ENCODE measurements at places on chromosomes 4 and X. TPM values are rescaled to one million over a fixed set of nuclear protein-coding genes. Genes with fewer than 3 reads are reported as not detected.

- no peak for DNase-seq
These were observed 4.5 kb downstream of the ACSL1 start for GRCh38 chr4:184821242-184821641.

- no peak for DNase-seq
These were observed 7.7 kb upstream of the ASB9 start for GRCh38 chrX:15277604-15278003.

DNA sequence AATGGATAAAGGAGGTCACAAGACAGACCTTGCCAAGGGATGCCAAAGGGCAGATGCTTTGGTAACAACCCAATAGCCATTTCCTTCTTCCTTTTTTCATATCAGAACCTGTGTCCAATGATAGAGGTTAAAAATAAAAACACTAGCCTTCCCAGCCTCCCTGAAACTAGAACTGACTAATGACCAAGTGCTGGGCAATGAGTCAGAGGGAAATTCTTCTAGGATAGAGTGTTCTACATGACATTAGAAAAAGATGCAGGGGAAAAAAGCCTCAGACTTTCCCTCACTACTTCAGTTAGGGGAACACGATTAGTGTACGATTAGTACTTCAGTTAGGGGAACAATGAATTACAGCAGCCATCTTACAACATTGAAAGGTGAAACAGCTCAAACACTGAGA is 29.3 kb upstream of the FAM47C start:
- DNase-seq: no peak

- DNase-seq: no peak
These were observed 577.4 kb upstream of the INTU start for GRCh38 chr4:127055357-127055756.

DNA sequence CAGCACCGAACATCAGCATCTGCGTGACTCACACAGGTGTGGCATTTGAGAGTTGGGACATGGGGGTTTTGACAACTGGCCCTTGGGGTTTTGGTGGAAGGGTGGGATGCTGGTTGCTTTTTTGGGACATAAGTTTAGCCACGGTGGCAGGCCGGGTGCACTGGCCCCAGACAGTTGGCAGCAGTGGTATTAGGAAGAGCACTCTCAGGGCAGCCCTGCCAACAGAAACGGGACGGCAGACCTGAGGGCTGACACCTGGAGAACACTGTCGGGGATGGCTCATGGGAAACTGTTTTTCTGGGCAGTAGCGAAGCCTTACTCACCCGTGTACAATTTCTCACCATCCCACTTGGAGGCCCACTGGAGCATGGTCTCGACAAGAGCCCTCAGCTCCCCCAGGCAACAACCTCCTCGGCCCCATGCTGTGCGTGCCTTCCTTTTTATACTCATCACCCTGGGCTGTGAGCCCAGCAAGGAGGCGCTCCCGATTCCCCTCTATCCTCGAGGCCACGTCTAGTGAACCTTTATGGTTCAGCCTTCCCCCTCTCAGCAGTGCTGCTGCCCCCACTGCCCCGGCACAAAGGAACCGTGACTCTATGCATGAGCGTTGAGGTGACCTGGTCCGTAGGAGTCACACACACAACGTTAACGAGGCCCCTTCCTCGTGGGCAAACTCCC is 30.6 kb downstream of the WDR1 start:
- no peak for DNase-seq

DNA sequence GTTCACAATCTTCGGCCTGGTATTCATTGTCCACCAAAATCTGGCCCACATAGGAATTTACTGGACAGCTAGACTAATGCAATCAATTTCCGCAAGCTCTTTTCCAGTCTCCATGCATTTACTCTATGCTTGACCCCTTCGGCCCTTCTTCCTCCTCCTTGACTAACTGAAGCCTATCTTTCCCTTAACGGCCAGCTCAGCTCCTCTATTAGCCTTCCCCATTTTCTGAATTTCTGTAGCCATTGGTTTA is 1.2 kb upstream of the PHKA2 start:
- no peak for DNase-seq

The SGMS2 gene
- polyA plus RNA-seq: 15.3 TPM

The ZDHHC15 gene
- 6.4 TPM for polyA plus RNA-seq

DNA sequence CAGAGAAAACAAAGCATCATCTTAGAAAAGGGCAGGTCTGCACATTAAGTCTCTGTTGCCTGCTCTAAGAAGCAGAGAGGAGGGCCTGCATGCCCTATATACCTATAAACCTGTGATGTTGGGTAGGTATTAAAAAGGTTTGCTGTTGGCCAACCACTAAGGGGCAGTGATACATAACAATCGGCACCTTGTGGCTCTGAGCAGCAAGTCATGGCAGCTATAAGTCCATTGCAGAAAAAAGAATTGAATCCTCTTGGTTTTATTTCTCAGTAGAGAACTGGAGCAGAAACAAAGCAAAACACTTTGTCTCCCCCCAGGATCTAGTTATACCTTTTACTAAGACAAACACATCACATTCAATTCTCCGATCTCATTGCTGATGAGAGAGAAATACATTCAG is 1364.4 kb downstream of the STIM2 start:
- no peak for DNase-seq

- DNase-seq: no peak
These were observed 58.6 kb downstream of the ABLIM2 start for GRCh38 chr4:8099981-8100464.

The KDM6A gene
- polyA plus RNA-seq: 32.6 TPM

GRCh38 chr4:85738721-85739120 is 263.8 kb downstream of the ARHGAP24 start:
- no peak for DNase-seq

GRCh38 chr4:163448540-163449203 is 24.9 kb downstream of the TKTL2 start:
- no peak for DNase-seq

DNA sequence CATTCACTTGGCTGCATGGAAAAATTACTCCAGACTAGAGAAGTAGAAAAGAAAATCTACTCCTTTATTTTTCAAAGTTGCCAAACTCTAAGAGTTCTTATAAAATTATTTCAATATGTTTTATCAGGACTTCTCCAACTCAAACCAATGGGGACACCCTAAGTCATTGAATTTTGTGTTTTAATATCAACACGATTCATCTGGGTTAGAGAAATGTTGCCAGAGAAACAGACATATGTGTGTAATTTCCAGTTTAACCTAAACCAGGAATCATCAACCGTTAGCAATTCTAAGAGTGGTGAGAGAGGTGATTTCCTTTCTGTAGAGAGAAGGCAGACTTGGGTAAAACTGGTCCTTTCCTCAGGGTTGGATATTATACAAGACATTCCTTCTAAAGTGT is 291.8 kb downstream of the LDB2 start:
- DNase-seq: no peak

DNA sequence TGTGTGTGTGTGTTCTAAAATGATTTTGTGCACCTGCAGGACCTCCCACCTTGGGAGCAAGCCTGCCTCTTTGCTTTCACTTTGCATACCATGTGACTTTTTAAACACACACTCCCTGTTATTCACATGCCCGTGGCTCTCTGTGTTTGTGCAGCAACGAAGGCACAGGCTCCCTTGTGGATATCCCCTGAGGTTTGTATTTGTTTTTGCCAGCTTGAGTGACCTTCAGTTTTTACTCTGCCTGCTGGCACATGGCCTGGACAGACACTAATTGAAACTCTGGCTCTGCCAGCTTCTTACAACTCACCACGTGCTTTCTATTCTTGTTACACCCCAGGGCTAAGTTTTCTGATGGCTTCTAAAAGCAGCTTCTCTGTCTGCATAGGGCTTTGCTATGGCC is 885.8 kb downstream of the SH3BGRL start:
- DNase-seq: no peak

GRCh38 chr4:3686753-3687152 is 79.4 kb upstream of the ADRA2C start:
- DNase-seq: no peak

GRCh38 chr4:25065431-25065858 is 34.7 kb upstream of the LGI2 start:
- peak; percentile 71 for DNase-seq

- DNase-seq: no peak
These were observed 227.3 kb upstream of the NOCT start for GRCh38 chr4:138788267-138788790.

The SLC30A9 gene
- 117 TPM for polyA plus RNA-seq

The LRCH2 gene
- 17.3 TPM for polyA plus RNA-seq

The TMEM31 gene
- polyA plus RNA-seq: 1.3 TPM
